ENCODE measurements at places on chromosomes 2 and 18. TPM values are rescaled to one million over a fixed set of nuclear protein-coding genes. Genes with fewer than 3 reads are reported as not detected.

DNA sequence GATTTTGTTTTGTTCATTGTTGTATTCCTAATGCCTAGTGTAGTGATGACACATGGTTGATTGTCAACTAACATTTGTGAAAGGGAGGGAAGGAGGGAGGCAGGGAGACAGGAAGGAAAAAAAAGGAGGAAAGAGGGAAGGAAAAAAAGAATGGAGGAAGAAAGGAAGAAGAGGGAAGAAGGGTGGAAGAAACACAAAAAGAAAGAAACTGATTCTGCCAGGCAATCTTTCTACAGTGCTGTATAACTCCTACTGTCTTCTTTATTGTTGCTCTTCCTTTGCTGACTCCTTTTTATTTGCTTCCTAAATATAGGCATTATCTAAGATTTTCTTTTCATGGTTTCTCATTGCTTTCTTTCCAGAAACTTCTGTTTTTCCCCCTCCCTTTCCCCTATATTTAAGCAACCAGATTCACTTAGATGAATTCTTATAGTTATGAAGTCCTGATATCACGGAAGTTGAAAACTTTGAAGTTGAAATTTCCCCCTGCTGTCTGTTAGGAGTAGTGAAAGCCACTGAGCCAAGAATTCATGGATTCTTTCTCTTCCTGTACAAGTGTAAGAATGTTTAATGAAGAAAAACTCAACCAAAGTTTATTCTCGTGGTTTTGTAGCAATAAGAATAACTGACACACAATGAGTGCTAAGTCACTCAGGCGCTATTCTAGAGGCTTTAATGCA lies 305.1 kb upstream of the FSHR start:
- DNase-seq = no peak

DNA sequence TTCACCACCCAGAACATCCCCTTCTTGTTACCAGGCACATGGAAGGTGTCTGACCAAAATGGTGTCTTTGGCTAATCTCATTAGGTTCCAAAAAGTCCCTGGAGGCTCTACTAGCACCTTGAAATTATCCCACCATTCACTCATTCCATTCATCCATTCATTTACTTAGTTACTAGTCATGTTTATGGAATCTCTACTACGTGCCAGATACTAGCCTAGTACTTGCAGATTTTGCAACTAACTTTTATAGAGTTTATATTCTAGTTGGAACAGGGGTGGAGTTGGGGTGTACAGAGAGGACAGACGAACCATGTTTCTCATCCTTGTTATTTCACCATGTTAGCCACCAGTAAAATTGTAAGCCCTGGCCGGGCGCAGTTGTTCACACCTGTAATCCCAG lies 4.0 kb upstream of the NOP58 start:
- no peak for DNase-seq

GRCh38 chr18:36149514-36150289 lies 20.0 kb downstream of the ELP2 start:
- no peak for DNase-seq

DNA sequence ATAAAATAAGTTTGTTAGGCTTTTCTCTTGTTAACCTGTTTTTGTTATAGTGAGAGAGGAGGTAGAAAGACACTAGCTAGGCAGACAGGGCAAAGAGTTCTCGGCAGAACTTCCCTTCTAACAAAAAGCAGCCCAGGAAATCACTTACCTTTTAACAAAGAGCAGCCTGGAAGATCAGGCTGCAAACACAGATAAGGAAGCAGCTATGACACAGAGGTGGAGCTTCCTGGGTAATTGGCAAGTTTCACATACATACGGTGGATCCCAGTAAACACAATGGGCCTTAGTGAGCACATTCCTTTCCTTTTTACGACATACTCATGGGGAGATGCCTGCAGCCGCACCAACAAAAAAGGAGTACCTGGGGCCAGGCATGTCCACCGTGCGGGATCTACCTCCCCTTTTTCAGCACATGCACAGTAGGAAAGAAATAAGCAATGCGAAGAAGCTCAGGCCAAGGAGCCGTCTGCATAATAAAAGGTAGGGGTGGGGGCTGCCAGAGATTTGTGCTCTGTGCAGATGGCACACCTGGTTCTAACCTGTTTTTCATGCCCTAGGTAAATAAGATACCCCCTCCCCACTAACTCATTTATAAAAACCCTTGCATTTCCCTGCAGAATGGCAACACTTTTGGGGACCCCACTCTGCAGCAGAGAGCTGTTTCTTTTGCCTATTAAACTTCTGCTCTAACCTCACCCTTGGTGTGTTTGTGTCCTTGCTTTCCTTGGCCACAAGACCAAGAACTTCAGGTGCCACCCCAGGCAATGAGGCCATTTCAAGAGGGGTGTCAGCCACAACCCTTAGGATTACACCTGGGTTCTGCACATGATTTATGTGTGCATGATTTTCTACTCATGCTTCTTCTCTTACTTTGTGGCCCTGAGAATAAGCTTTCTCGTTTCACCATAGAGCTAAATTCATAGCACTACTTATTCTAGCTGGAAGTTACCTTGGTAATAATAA lies 26.5 kb downstream of the MDH1 start:
- DNase-seq = peak; percentile 41

DNA sequence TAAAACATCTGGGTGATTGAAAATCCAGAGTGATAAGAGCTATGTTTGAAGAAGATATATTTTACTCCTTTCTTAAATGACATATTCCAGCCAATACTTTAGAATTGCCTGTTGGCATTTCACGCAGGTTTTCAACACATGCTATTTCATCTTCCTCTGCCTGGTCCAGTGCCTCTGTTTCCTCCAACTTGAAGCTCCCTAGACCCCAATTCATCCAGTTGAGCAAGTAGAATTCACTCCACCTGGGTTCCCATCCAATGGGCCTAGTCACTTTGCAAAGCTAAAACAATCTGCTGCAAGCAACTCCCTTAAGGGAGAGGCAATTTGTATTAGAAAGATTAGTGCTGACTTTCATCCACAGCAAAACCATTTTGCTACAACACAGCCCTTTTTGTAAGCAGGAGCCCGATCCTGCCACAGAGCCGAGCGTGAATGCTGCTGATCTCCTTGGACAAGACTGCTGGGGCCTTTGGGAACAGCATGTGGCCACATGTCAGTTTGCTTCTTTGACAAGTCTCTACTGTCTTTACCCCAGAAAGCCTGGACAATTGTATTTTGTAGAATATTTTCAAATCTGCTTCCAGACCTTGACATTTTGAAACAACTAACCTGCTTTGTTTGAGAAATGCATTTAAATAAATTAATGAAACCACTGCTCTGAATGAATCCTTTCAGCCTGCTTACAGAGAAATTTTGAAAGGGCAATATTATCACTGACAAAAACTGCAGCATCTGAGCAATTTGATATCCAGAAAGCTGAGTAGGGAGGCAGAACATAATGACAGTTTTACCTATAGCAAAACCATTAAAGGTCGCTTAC lies 259.1 kb downstream of the TDRD15 start:
- DNase-seq = no peak

GRCh38 chr2:98917031-98917471 lies 19.0 kb downstream of the CRACDL start:
- DNase-seq = peak; percentile 91

DNA sequence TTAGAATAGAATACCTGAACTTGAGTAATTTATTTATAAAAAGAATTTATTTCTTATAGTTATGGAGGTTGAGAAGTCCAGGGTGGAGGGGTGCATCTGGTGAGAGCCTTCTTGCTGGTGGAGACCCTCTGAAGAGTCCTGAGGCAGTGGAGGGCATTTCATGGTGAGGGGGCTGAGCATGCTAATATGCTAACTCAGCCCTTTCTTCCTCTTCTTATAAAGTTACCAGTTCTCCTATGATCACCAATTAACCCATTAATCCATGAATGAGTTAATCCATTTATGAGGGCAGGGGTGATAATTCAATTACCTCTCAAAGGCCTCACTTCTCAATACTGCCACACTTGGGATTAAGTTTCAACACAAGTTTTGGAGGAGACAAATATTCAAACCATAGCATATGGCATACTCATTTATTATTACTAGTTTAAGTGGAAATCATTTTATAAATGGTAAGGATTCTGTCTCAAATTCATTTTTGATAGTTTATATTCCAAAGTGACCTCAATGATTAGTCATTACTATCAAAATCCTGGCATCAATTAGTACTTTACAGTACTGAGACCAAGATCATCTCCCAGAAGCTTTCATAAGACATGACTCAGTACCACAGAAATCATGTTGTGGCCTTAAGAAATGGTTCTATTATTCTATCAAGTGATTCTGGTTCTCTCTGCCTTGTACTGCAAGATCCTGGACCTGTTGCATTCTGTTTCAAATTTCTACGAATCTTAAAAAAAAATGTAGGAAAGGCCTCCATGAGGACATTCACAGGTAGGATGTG lies 5.5 kb downstream of the ZNF396 start:
- no peak for DNase-seq

DNA sequence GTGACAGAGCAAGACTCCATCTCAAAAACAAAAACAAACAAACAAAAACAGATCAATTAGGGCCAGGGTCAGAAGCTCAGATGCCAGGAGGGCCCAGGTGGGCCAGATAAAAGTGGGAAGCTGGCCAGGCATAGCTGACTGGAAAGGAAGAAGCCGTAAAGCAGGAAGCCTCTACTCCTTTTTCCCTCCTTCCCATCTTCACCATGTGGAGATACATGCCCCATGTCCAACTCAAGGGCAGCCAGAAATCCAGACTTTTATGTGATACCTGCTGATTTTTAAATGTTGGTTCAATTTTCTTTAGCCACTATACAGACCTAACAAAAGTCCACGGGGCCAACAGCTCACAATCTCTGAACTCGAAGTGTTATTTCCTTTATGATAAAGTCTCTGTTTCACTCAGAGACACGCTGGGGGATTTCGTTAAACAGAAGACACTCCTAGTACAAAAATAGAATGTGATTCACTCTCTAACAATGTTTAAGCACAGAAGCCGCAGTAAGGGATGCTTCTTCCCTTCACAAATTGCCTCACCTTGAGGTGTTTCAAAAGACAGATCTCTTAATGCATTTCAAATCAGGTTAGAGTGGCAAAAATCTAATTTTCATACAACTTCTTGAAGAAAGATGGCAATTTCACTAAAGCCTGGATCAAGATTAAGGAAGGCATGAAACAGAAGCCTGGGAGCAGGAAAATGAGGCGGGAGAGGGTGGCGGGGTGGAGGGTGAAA lies 14.0 kb downstream of the TMEM247 start:
- peak; percentile 28 for DNase-seq

DNA sequence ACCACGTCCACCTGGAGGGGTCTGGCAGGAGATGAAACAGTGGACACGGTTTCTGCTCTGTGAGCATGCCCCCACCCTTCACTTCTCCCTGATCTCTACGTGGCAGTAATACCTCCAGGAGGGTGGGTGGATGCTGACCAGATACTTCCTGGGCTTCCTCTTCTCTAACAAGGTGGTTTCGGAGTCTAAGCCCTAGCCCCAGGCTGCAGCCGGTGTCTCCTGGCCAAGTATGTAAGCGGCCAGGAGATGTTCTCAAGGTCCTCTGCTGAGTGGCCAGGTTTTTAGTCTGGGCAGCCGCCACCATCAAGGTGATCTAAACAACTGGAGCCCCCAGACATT lies 101.8 kb upstream of the ASB18 start:
- no peak for DNase-seq

DNA sequence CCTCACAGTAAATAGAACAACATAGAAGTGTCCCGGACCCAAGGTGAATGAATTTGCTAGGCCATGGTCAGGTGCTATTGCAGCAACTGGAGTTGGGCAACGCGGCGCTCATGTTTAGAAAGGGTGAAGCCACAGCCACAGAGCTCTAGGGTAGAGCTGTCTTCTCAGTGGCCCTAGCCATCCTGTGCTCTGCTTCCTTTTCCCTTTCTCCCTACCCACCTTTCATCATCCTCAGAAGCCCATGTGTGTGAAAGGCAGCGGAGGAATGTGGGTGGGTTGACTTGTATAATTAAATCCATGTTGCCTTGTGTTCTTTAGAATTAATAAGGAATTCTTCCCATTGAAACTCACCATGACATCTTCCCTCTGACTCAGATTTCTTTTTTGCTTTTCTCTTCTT lies 336.7 kb downstream of the OSR1 start:
- DNase-seq = no peak

DNA sequence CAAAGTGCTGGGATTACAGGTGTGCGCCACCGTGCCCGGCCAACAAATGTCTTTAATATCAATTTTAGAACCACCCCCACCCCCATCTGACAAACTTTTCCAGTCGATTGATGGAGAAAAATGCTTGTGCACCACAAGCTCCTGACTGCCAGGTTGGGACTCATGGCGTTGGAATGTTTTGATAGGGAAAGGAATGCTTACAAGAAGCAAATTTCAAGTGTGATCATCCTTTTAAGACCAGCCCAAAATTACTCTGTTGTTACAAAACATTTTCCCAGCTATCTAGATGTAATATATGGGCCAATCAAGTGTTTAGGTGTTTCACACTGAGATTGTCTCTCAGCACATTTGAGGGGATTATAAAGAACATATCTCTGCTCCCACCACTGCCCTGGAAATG lies 45.2 kb downstream of the UBXN4 start:
- DNase-seq = peak; percentile 59

DNA sequence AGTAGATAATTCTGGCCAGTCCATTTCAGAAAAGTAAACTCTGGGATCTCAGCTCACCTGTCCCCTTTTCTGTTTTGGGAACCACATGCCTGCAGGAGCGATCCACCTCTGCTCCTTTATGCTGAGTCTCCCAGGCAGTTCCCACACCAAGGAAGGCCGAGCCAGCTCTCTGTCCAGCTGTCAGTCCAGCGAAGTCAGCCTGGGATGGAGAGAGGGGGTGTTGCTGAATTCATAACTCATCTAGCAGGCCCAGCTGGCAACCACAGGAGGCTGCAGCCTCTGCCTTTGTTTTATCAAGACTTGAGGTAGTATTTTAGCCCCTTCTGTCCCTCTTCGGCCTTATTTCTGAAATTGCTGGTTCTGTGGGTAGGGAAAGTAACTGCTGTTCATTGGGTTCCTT lies 209.9 kb downstream of the ARL4C start:
- DNase-seq = no peak

GRCh38 chr2:9318461-9319337 lies 104.6 kb downstream of the ITGB1BP1 start:
- DNase-seq = peak; percentile 80

GNAL gene
- 0.51 TPM for total RNA-seq

SPHKAP gene
- not detected for total RNA-seq

DNAH6 gene
- under 0.01 TPM for total RNA-seq

PLGLB1 gene
- total RNA-seq = 2.6 TPM

COLEC12 gene
- total RNA-seq = 45.1 TPM

CD8B2 gene
- total RNA-seq = not detected

RESP18 gene
- total RNA-seq = not detected

BMP10 gene
- not detected for total RNA-seq

ZNF396 gene
- 0.51 TPM for total RNA-seq

ITM2C gene
- total RNA-seq = 38.7 TPM

LRRC30 gene
- total RNA-seq = not detected

SH2D6 gene
- not detected for total RNA-seq

AKAIN1 gene
- not detected for total RNA-seq

KYNU gene
- not detected for total RNA-seq

METAP1D gene
- 5.3 TPM for total RNA-seq

Measured in dermis blood vessel endothelial cell (primary cell).